ENCODE measurements at places on chromosomes 4 and X. TPM values are rescaled to one million over a fixed set of nuclear protein-coding genes. Genes with fewer than 3 reads are reported as not detected.

Gene COL25A1
- 0.15 TPM for total RNA-seq

Gene SGMS2
- total RNA-seq: 83.4 TPM

Gene EDA
- 0.35 TPM for total RNA-seq

Gene CRLF2
- not detected for total RNA-seq
